Frontal cortex (tissue), 4 donors: ENCODE measurements at places on chromosomes 6 and 20. TPM values are rescaled to one million over a fixed set of nuclear protein-coding genes. Genes with fewer than 3 reads are reported as not detected.

Gene LY6G6F
- not detected for total RNA-seq

Gene RAB44
- total RNA-seq, result not detected

Gene PGC
- under 0.01 TPM for total RNA-seq

Gene B3GAT2
- total RNA-seq, result 18.8 TPM

Gene SLC22A2
- total RNA-seq, result 0.82 TPM

DNA sequence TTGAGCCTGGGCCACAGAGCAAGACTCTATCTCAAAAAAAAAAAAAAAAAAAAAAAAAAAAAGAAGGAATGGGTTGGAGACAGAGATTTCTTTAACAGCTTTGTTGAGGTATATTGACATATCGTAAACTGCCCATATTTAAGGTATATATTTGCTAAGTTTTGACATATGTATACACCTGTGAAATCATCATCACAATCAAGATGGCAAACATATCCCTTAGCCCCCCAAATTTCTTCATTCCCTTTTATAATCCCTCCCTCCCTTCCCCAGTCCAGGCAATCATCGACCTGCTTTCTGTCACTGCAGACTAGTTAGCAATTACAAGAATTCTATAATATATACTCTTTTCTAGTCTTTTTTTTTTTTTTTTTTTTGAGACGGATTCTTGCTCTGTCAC is 29.0 kb downstream of the SERPINB1 start:
- DNase-seq, result no peak

DNA sequence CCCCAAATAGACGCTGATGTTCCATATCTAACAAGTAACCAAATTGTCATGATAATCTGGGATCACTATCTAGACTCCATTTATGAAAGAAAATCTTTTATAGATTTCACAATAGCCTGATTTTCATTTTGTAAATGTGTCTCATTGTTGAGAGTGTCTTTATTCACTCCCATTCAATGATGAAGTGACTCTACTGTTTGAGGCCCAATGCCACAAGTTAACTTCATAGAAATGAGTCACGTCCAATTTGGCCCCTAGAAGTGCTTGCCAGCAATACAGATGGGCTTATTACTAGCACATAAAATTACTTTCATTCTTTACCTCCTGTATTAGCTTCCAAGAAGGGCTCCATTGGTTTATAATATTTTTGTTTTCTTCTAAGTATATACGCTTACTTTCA is 6.3 kb downstream of the IPCEF1 start:
- no peak for DNase-seq

- no peak for DNase-seq
Measured at GRCh38 chr6:71721642-71722041, 164.7 kb upstream of the RIMS1 start.

DNA sequence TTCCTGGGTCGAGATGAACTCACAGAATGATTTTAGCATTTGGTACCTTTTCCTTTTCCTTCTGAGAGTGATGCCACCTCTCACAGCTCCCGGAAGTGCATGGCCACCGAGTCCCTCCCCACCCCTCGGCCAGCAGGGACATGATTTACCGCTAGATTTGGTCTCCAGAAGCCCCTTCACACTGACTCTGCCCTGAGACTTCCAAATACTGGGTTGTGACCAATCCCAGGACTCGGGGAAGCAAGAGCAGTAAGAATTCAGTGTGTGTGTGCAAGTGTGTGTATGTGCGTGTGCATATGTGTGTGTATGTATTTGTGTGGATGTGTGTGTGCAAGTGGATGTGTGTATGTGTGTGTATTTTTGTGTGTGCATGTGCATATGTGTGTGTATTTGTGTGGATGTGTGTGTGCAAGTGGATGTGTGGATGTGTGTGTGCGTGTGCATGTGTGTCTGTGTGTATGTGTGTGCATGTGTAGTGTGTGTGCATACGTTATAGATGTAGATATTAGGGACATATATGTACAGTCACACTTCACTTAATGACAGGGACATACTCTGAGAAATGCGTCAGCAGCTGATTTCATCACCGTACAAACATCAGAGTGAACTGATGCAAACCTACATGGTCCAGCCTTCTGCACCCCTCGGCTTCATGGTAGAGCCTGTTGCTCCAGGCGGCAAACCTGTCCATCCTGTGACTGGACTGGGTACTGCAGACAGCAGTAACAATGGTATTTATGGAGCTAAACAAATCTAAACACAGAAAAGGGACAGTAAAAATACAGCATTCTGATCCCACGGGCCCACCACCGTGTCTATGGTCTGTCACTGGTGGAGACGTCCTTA is 374.5 kb downstream of the TAF4 start:
- DNase-seq, result no peak

GRCh38 chr20:21500599-21500998 is 13.3 kb downstream of the NKX2-2 start:
- no peak for DNase-seq

DNA sequence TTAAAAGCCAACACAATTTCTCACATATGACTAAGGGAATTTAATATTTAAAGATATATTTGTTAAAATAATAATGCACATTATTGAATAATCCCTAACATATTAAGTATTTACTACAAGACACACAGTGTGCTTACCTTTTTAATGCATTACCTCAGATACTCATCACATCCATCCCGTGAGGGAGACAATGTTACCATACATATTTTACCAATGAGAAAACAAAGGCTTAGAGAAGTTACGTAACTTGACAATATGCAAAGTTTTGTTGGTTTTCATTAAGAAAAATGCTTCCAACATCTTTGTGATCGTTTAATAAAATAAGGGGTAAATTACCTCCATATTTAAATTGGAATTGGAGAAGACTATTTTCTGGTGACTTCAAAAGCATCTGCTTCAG is 4.3 kb downstream of the IFNGR1 start:
- DNase-seq, result no peak

DNA sequence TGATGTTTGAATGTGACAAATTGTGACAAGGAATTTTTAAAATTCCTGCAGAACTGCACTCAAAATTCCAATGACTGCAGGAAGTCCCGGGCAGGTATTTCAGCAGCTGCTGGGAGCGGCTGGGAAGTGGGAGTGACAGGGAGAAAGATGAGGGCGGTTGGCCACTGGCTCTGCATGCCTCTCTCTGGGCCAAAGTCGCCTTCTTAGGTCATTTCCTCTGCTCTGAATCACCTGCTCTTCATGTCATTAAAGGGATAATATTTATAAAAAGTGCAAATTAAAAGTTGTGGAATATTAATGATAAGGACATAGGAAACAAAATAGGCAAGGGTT is 43.9 kb downstream of the RAMACL start:
- no peak for DNase-seq

DNA sequence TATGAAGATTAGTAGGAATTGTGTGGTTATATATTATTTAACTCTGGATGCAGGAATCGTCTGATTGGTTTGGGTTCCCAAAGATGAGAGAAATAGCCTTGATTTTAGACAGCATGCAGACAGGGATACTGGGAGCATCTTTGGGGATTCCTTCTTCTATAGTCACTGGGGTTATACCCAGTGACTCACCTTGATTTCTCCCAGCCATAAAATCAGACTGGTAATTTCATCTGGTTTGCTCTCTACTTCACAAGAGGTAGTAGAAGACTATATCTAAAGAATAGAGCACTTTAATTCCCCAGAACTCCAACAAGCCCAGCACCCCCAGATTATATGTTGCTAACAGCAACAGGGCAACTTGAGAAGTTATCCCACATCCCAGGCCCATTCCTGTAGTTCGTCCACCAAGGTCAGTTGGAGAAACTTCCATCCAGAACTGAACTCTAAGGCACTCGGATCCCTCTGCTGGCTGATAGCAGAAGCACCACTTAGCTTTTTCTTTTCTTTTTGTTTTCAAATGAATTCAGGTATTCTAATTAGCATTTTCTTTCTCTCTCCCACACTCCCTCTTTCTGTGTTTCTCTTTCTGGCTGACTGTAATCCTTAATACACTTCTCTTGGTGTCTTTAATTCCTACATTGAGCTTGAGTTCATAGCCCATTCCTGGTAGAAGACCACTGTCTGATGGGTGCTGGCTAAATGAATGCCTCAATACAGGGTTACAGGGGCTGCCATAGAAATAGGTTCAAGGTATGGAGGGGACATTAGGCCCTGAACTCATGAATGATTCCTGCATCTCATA is 20.4 kb upstream of the EFHC1 start:
- DNase-seq, result peak; percentile 52

GRCh38 chr20:25271486-25272222 is 23.8 kb downstream of the PYGB start:
- no peak for DNase-seq

- DNase-seq, result no peak
Measured at GRCh38 chr6:26321005-26321404, 44.0 kb upstream of the BTN3A2 start.

GRCh38 chr6:41278699-41279405 is 7.6 kb downstream of the TREM1 start:
- DNase-seq, result no peak

- DNase-seq, result no peak
Measured at GRCh38 chr6:14985366-14985765, 260.5 kb upstream of the JARID2 start.

DNA sequence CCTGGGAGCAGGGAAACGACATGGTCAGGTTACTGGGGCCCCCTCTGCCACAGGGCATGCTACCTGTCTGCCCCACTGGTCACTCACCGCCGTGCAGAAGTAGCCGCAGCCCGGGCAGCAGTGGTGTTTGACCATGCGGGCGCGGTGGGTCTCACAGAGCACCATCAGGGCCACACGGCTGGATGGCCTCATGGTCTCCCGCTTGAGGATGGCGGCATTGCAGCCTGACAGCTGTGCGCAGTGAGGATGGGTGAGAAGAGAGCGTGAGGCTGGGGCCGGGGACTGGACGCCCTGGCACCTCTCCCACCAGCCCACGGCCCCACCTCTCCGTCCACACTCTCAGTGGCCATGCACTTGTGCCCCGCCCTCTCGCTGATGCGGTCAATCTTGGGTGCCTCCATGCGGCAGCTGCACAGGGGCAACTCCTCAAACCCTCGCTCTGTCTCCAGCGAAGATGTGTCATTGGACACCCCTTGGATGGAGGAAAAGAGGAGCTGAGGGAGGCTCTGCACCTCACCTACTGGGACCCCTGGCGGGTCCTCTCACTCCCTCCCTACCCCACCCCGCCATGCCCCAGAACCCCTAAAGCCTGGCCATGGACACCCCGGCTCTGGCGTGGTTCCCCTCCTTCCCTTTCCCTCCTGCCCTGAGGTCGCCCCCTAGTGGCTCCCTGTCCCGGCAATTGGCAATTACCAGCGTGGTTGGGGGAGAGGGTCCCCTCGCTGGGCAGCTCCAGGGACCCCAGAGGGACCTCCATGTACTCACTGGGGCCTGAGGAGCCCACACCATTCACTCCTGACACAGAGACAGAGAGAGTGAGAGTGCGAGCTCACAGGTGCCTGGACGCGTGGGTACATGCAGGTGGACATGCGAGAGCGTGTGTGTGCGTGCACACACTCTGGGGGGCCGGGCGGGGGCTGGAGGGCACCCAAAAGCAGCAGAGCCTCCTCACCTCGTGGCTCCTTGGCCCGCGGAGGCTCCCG is 8.9 kb downstream of the EHMT2 start:
- DNase-seq, result no peak

- DNase-seq, result no peak
Measured at GRCh38 chr20:19901226-19901625, 115.9 kb upstream of the NAA20 start.

DNA sequence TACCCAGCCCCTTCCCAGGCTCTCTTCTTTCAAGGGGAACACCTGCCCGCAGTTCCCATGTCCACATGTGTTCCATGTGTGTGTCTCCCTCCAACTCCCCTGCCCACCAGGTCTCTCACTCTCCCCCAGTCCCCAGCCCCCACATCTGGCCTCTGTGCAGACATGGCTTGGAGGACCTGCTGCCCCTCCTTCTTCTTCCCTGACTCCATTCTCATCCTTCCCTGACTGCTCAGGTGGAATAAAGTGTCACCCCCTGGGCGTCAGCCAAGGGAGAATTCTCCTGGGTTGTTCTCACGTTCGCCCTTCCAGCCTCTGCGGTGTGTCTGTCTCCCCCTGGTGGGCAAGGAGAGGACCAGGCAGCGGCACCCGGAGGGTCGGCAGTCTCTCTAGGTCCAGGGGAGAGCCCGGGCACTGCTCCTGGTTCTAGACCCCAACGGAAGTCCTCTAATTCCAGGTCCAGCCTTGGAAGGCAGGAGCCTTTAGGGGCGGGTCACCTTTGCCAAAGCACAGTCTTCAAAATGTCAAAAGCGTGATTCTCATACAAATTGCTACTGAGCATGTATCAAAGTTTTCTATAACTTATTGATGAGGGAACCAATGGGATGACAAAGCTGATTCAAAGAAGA is 50.5 kb downstream of the EBF4 start:
- DNase-seq, result no peak

DNA sequence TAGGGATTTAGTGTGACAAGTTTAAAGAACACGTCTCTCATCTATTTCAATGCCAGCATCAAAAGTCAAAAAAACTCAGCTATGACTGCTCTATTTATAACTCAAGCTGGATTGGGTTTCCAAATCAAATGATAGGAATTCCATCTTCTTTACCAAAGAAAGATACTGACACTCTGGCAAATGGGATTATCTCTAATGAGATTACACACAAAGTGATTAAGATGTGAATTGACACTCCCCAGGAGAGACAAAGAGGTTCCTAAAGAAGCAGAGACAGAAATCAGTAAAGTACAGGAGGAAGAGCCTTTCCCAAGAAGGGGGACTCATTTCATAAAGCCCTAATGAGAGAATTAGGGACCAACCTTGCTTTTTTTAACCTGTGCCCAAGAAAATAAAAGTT is 92.1 kb downstream of the ID4 start:
- no peak for DNase-seq

DNA sequence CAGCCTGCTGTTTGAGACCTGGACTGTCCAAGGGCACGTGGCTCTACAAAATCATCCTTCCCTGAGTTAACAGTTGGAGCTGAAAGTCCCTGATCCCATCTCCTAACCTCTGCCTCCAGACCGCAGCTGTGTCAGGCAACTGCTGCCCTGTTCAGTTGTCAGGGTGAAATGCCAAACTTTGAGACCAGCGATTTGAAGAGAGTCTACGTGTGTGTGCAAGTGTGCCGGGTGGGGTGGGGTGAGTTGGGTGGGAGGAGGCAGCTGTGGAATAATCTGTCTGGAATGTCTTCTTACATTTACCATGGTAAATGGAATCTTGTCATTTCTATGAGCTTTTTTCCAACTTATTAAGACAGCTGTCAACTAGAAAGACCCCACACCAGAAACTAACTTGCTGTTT is 81.0 kb upstream of the FAM8A1 start:
- DNase-seq, result no peak

GRCh38 chr20:38165966-38166702 is 1.1 kb upstream of the TGM2 start:
- no peak for DNase-seq

GRCh38 chr6:112443179-112444065 is 96.3 kb downstream of the RFPL4B start:
- DNase-seq, result peak; percentile 0
